ENCODE measurements at places on chromosomes 5 and 9.

DNA sequence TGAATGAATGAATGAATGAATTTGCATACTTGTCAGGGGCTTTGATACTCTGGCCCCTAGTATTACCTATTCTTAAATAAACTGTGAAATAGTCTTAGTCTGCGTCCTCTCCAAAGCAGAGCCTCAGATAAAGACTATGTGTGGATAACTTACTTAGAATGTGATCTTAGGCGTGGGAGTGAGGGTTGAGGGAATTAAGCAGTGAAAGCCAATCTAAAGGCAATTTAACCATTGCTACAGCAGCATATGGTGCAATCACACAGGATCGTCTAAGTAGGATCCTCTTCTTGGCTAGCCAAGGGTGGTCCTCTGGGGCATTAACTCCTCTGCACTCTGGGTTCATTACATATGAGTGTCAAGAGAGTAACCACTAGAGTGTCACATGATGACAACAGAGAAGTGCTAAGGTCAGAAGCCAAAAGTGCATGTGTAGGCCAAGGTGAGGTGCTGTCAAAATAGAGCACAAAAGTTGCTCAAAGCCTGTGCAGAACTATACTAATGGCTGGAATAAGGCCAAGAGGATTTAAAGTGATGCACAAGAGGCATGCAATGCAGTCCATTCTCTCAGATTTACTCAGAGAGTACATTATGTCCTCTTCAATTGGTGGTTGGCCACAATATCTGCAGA, 274.4 kb upstream of the SEMA6A start:
- DNase-seq = no peak

- no peak for DNase-seq
Observed at GRCh38 chr5:14215901-14216300, 72.8 kb downstream of the TRIO start.

DNA sequence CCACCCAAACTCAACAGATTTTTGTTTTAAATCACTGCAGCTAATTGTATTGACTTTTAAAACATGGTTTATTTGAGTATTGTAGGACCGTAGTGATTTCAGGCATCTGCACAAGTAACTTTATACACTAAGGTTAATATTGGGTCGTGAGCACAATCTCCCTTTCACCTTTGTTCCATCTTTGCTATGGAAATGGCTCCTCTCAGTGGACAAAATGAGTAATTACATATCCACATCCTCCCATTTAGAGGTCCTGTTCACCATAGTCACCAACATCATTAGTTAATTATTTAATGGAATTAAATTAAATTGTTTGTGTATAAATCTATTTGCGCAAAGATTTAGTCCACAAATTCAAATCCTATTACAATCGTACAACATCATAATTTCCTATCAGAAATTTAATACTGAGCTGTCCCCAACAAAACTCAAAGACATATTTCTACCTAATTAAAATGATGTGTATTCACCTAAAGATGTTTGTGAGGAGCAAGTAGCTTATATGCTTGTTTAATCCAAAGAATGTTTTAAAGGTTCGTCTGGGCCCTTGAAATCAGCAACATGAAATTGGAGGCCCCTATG, 173.0 kb upstream of the DAPK1 start:
- DNase-seq = no peak

GRCh38 chr9:133524146-133524545, 613 bp downstream of the MYMK start:
- DNase-seq = no peak

- no peak for DNase-seq
Observed at GRCh38 chr9:124394167-124394566, 21.1 kb downstream of the PSMB7 start.

- DNase-seq = no peak
Observed at GRCh38 chr9:109422641-109423040, 75.5 kb downstream of the PTPN3 start.

- no peak for DNase-seq
Observed at GRCh38 chr5:61575103-61575502, 243.0 kb downstream of the ZSWIM6 start.

Data from stimulated activated CD8-positive, alpha-beta memory T cell treated with anti-CD3 and anti-CD28 coated beads, Interleukin-2, amount 100 ng/mL, for 1 hour (primary cell).